T follicular helper cell (primary cell): ENCODE measurements at places on chromosomes 2 and 18.

DNA sequence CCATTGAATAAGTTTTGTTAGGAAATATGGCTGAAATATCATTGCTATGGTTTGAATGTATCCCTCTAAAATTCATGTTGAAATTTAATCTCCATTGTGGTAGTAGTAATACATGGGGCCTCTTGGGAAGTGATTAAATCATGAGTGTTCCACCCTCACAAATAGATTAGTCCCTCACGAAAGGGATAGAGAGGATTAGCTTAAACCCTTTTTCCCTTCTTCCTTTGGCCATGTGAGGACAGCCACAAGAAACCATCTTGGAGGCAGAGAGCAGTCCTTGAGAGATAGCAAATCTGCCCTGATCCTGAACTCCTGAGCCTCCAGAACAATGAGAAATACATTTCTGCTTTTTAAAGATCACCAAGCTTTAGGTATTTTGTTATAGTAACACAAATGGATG lies 274.2 kb downstream of the CDH19 start:
- DNase-seq, result no peak

DNA sequence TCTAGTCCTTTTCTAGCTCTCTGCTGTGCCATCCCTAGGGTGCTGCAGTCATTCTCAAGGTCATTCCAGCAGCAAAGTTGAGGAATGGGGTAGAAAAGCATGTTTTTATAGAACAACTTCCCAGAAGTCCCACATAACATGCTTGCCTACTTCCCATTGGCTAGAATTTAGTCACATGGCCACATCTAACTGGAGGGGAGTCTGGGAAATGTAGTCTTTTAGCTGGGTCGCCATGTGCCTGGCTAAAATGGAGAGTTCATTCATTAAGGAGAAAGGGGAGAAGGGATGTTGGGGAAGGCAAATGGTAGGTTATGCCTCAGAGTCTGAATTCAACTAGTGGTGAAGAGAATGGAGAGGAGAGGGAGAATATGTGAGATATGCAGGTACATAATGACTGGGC lies 85.7 kb downstream of the SLC4A3 start:
- no peak for DNase-seq

- DNase-seq, result no peak
Measured at GRCh38 chr18:78494204-78495085, 485.2 kb upstream of the SALL3 start.

- DNase-seq, result no peak
Measured at GRCh38 chr2:150812664-150813367, 325.3 kb upstream of the RND3 start.

DNA sequence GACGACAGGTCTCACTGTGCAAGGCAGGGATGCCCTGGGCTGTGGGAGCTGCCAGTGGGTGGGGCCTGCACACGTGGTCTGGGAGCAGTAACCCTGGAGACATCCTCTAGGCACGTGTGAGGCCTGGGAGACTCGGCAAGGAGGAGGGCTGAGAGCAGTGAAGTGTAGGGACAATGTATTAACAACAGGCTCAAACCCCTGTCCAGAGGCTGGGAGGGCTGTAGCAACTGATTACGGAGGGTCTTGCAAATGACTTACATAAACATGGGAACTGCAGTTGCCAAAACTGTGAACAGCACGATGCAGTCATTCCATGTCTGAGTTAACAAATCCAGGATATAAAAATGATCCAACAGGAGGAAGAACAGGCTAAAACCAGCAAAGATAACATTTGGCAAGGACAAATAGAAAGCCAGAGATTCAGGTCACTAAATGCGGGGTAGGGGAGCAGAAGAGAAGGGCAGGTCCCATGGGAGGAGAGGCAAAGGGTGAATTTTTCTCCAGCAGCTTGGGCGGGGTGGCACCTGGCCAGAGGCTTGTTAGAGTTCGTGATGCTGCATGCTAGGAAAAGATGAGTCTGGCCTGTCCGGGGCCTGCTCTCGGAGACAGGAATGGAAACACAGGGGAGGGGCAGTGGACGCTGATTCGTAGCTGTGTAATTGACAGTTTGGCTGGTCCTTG lies 44.9 kb downstream of the CYP27C1 start:
- no peak for DNase-seq

DNA sequence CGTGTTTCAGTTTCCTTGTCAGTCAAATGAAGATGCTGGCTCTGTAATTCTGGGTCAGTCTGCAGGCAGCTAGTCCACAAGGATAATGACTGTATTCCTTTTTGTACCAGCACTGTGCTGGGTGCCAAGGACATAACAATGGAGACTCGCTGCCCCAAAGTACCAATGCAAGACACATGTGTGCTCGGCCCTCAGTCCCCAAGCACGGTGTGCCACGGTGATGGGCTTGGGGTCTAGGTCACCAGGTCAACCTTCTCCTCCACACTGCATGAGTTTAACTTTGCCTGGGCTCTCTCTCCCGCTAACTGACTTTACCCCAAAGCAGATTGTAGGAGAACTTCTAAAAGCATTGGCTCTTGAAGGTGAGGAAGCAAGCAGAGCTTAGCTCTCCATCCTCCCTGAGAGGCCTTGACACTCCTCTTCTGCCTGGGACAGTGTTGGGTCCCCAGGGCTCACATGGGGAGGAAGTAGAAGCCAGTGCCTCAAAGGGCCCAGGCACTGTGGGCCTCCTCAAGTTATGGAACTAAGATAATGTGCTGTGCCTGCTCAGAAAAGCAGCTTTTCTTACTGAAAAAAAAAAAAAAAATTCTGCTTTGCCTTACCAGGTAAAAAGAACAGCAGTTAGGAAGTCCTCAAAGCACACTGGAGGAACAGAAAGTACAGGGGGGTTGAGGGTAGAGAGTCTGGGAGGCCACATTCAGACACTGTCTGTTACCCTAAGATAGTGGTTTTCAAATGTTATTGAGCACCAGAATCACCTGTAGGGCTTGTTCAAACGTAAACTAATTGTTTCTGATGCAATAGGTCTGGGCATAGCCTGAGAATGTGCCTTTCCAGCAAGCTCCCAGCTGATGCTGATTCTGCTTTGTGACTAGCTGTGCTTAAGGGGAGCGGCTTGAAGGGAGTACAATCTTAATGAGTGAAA lies 276.4 kb upstream of the CXCR4 start:
- no peak for DNase-seq

- no peak for DNase-seq
Measured at GRCh38 chr2:23629772-23630480, 244.9 kb downstream of the KLHL29 start.

DNA sequence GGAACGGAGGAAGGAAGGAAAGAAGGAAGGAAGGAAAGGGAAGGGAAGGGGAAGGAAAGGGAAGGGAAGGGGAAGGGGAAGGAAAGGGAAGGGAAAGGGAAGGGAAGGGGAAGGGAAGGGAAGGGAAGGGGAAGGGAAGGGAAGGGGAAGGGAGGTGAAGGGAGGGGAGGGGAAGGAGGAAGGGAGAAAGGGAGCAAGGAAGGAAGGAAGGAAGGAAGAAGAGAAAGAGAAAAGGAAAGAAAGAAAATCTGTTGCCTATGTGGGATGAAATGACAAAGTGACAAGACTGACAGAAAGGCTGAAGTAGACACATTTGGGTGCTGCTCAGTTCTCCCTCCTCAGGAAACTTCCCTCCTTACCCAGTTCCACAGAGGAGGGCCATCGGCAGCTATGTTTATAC lies 46.3 kb upstream of the GORASP2 start:
- DNase-seq, result no peak

DNA sequence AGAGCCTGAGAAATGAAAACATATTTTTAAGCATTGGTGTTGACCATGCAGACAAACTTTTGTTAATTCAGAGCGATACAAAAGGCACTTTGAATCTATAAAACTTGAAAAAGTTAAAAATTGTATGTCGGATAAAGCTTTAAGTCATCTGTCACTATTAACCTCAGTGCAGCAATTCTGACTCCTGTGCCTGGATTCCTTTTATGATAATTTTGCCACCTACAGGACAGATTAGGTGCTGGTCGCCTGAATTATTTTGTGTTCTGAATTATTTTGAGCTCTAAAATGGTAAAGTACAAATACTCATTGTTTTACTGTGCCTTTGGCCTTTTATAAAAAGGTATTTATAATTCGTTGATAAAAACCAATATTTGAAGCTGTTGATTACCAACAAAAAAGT lies 19.4 kb upstream of the RNF138 start:
- no peak for DNase-seq

- no peak for DNase-seq
Measured at GRCh38 chr2:102142829-102143449, 393 bp downstream of the IL1R1 start.

DNA sequence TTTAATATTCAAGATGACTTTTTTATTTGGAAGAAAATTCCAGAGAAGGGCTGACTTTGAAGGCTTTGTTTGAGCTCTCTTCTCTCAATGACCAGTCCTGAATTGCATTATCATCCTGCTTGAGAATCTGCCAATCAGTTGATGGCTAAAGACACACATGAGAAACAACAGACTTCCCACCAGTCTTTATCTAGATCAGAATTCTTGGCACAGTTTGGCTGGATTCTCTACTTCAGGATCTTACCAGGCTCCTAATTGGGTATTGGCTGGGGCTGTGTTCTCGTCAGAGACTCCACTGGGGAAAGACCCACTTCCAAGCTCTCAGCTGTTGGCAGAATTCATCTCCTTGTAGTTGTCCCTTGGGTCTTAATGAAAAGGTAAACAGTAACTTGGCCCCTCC lies 86.0 kb downstream of the WDSUB1 start:
- no peak for DNase-seq

GRCh38 chr2:19205983-19206533 lies 152.4 kb downstream of the OSR1 start:
- DNase-seq, result no peak

DNA sequence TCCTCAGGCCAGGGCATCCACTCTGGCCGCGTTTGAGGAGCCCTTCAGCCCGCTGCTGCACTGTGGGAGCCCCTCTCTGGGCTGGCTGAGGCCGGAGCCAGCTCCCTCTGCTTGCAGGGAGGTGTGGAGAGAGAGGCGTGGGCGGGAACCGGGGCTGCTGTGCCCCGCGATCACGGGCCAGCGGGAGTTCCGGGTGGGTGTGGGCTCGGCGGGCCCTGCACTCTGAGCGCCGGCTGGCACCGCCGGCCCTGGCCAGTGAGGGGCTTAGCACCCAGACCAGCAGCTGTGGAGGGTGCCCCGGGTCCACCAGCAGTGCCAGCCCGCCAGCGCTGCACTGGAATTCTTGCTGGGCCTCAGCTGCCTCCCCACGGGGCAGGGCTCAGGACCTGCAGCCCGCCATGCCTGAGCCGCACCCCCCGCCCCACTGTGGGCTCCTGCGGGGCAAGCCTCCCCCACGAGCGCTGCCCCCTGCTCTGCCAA lies 1.9 kb upstream of the ABHD3 start:
- no peak for DNase-seq

DNA sequence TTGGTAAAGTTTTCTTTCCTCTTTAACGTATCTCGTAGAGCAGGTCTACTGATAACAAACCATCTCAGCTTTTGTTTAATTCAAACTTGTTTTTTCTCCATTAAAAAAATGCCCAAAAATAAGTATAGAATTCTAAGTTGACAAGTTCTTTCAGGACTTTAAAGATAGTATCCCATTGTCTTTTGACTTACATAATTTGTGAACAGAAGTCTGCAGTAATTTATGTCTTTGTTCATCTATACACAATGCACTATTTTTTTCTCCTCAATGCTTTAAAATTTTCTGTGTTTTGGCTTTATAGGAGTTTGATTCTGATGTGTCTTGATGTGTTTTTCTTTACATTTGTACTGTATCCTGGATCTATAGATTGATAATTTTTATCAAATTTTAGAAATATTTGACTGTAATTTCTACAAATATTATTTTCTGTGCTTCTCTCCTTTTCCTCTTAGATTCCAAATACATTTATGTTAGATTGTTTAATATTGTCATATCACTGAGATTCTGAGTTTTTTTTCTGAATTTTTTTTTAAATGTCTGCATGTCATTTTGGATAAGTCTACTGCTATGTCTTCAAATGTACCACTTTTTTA lies 143.3 kb downstream of the FTCDNL1 start:
- no peak for DNase-seq

DNA sequence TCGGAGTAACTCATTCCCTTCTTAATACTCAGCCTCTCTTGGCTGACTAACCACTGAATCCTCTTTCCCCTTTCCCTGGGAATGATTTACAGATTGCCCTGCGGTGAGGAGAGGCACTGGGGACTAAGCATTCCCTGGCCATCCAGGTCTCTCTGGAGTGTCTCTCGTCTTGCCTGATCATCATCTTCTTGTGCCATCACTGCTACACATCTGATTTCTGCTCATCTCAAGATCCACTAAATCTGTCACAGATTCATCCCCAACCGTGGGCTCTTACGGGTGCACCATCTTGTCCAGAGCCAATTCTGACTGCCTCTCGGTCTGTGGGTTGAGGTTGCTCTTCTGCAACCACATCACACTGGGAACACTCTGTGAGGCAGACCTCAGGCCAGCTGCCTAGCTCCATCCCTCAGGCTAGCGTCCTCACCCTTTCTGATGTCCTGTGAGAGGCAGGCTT lies 12.0 kb downstream of the SFTPB start:
- DNase-seq, result no peak

GRCh38 chr2:46988230-46988629 lies 72.6 kb upstream of the MCFD2 start:
- no peak for DNase-seq

GRCh38 chr18:55300936-55301531 lies 287.0 kb downstream of the TCF4 start:
- no peak for DNase-seq

GRCh38 chr18:22558945-22559385 lies 141.2 kb upstream of the CTAGE1 start:
- DNase-seq, result no peak

- DNase-seq, result no peak
Measured at GRCh38 chr2:236975766-236976165, 109.9 kb upstream of the COPS8 start.

GRCh38 chr18:4351005-4351404 lies 104.1 kb downstream of the DLGAP1 start:
- no peak for DNase-seq

DNA sequence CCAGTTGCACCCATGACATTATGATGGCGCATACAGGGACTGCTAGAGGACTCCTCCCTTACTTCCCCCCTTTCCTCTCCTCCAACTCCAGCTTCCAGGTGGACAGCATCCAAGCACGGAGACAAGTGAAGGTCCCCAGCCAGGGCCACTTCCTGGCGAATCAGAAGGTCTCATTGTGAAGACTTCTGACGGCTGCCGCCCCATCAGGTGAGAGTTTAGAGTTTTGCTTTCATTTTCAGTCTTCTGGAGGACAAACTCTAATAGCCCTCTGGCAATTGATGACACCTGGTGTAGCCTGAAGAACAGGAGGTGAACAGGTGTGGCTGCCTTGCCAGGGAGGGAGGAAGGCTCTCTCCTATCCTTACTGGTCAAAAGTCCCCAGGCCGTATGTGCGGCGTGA lies 77.3 kb upstream of the KCNH7 start:
- no peak for DNase-seq

GRCh38 chr2:117794668-117795067 lies 19.8 kb upstream of the DDX18 start:
- DNase-seq, result no peak

DNA sequence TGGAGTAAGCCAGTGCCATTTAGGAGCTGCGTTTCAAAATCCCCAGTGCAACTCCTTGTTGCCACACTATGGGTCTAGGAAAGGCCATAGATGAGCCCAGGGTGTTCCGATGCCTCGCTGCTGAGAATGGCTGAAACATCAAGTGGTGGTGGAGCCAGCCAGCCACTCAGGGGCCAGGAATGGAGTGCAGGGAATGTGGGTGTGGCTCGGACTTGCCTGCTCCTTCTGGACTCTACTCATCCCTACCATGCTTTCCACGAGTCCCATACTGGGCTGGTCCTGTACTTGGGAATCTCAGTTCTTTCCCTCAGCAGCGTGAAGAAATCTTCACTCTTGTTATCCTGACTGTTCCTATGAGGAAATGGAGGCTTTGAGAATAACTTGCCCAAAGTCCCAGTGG lies 143.5 kb downstream of the INSIG2 start:
- DNase-seq, result no peak
